ENCODE measurements at places on chromosomes 7 and 10.

DNA sequence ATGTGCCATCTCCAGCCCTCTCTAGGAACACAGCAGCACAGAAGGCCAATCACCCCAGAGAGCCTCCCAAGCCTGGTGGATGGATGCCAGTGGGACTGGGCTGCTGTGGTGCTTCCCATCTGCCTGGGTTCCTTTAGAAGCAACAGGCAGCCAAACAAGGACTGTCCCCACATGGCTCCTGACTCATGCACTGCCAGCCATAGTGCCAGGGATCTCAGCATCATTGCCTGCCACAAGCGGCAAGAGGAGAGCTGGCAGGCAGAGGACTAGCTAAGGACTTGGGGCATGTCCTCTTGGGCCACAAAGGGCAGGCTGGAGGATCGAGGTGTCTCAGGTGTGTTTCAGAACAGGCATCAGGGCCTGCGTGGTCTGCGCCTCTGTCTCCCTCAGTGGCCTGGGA lies 23.4 kb upstream of the FIGNL1 start:
- DNase-seq = no peak

DNA sequence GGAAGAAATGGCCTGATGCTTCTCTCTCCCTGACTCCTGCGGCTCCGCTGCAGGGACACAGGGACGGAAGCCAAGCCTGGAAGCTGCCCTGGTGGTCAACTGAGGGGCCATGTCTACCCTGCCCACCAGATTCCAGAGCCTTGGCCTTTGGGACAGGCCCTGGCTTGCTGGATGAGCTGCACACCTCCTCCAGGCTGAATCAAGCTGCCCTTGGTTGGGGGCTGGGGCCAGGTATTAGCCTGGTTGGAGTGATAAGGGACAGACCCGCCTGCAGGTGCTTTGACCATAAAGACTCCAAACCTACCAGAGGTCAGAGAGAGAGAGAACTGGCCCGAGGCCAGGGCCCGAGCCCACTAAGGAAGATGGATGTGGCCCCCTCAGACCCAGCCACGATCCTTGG lies 30.1 kb downstream of the CRHR2 start:
- DNase-seq = no peak

- DNase-seq = no peak
Measured at GRCh38 chr7:90396420-90396819, 6.8 kb upstream of the CLDN12 start.

- DNase-seq = no peak
Measured at GRCh38 chr7:7779888-7780287, 61.5 kb upstream of the RPA3 start.

- no peak for DNase-seq
Measured at GRCh38 chr7:13894377-13894776, 95.1 kb downstream of the ETV1 start.

- no peak for DNase-seq
Measured at GRCh38 chr10:45235798-45236220, 79.6 kb downstream of the OR13A1 start.

- DNase-seq = no peak
Measured at GRCh38 chr7:113715262-113715661, 203.5 kb downstream of the PPP1R3A start.

- no peak for DNase-seq
Measured at GRCh38 chr10:3010816-3011460, 56.4 kb upstream of the PFKP start.
